ENCODE measurements at places on chromosomes 6 and 20. TPM values are rescaled to one million over a fixed set of nuclear protein-coding genes. Genes with fewer than 3 reads are reported as not detected.

DNA sequence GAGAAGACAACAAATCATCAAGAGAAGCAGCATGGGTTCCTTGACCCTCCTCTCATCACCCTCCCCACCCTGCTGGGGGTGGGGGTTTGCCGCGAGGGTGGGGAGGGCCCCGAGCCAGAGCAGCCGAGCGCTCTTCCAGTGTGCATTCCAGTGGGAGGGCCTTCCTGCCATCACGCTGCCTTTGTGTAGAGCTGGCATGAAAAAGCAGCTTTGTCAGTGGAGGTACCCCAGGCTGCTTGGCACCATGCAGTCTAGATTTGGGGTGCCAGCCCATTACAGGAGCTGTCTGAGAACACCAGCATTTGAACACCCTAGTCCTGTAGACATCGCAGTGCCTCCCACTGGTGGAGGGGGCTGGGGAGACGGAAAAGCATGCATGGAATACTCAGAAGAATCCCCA, 12.2 kb downstream of the BAK1 start:
- no peak for DNase-seq

Gene OLIG3
- total RNA-seq, result not detected

DNA sequence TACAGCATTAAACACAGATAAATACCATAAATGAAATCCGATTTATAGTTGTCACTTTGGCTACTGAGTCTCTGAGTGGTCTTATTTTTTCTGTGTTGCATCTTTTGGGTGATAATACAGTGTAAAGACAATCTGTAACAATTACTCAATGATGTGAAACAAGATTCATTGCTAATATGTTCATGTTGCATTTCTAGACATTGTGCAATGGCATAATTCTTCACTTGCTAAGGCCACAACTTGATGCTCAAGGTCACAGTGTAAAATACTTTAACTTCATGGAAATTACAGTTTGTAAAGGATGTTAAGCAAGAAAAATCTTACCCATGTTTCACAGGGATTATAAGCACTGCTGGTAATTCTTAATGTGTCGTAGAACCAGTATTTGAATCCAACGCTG, 74.9 kb upstream of the SMLR1 start:
- no peak for DNase-seq

Gene CLPSL1
- not detected for total RNA-seq

Gene AKIRIN2
- 38.9 TPM for total RNA-seq

Gene C20orf144
- not detected for total RNA-seq

- no peak for DNase-seq
Observed at GRCh38 chr6:121595646-121596045, 160.2 kb downstream of the GJA1 start.

GRCh38 chr20:7285918-7286556, 518.6 kb downstream of the BMP2 start:
- DNase-seq, result peak; percentile 78
